ENCODE measurements at places on chromosomes 16 and 17.
A peak's percentile ranks its signal among the peaks of the same experiment; 100 is the strongest.

DNA sequence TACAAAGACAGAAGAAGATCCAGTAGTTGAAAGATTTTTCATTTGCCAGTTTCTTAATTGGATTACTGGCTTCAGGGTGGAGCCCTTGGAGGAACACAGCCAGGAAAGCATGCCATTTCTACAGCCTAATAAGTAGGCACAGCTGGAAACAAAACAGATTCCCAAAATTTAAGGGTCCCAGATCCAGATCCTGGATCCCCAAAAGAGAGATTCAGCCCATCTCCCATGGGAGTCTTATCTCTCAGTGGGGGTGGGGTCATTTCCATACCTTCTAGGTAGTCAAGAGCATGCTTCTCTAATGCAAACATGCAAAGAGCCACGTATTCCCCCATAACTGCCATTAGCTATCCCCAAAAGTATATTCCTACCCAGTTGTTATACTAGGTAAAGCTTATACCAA is 49.9 kb downstream of the SCPEP1 start:
- DNase-seq, result no peak

GRCh38 chr16:24701521-24701951 is 27.9 kb upstream of the TNRC6A start:
- peak; percentile 23 for DNase-seq

DNA sequence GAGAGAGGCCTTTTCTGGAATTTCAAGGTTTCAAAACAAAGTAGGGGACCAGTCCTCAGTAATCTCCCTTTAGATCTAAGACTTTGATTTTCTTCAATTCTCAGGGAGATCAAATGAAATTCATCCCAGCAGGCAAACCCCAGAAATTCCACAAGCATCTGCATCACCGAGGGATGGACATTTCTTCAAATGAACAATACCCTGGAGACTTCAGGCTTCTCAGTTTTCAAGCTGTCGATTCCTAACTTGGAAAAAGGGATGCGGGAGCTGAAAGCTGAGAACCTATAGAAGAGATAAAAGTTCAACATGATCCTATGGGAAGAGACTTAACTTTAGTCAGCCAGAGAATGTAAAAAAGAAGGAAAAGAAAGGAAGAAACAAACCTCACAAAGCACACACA is 296.9 kb upstream of the CDH5 start:
- no peak for DNase-seq

GRCh38 chr16:75502916-75503605 is 7.8 kb upstream of the CHST6 start:
- DNase-seq, result no peak

GRCh38 chr17:58641887-58642311 is 49.9 kb downstream of the TEX14 start:
- DNase-seq, result no peak

DNA sequence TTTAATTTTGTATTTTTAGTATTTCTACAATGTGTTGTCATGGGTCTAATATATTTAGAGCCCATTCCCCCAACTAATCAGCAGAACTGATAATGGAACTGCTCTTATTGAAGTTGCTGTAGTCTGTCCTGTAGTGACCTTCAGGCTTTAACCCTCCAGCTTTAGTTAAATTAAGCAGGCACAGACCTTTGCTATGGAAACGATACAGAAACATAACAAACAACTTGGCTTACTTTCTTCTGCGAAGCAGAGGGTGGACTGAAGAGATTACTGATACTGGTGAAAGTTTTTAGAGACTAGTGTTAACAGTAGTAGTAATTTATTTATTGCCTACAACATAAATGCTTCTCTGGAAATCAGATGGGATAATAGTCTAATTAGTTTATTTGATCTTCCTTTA is 61.4 kb downstream of the NFATC3 start:
- no peak for DNase-seq

- DNase-seq, result no peak
Observed at GRCh38 chr17:37088913-37089312, 140.2 kb downstream of the AATF start.

- DNase-seq, result no peak
Observed at GRCh38 chr17:51736356-51736755, 422.2 kb downstream of the CA10 start.

GRCh38 chr16:70809392-70810060 is 8.6 kb upstream of the VAC14 start:
- DNase-seq, result no peak

GRCh38 chr16:68563631-68564381 is 24.7 kb downstream of the ZFP90 start:
- no peak for DNase-seq

- no peak for DNase-seq
Observed at GRCh38 chr17:13776027-13776551, 174.4 kb upstream of the HS3ST3A1 start.

GRCh38 chr17:57732062-57732461 is 13.0 kb downstream of the CCDC182 start:
- DNase-seq, result no peak

DNA sequence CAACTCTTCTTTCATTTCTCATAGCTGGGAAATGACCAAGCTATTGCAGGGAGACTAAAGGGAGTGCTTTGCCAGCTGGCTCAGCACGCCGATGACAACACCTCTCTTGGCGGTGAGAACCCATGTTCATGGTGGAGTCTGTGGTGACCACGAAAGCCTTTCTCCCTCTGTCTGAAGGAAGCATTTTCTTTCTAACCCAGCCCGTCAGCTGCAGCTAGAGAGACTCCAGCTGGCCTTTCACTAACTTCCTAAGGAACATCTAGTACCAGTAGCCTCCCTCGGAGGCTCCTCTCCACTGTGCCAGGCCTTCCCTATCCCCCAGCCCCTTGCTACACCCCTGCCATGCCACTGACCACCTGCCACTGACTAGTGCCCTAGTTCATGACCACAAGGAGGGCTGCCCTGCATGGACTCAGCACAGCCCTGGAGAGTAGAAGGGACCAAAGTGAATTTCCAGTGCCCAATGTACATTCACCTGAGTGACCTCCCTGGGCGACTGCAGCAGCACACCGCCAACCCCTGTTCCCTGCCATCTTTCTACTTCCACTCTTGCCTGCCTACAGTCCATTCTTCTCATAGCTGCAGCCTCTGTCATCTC is 81.3 kb downstream of the CBLN1 start:
- DNase-seq, result no peak

- no peak for DNase-seq
Observed at GRCh38 chr17:57984261-57984890, 3.7 kb downstream of the VEZF1 start.

GRCh38 chr17:32483451-32484019 is 3.3 kb upstream of the CDK5R1 start:
- DNase-seq, result no peak

DNA sequence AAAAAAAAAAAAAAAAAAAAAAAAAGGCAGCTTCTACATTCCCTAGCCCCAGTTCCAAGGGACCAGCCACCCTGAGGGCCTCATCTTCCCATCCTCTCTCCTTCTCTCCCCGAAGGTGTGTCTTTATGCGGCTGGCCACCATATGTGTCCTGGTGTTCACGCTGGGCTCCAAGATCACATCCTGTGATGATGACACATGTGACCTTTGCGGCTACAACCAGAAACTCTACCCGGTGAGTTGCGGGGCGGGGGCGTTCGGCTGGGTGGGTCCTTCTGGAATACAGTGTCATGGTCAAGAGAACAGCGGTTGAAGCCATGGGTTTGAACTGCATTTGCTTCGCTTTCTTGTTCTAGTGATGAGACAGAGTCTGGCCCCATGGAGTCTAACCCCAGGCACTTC is 22.6 kb upstream of the COQ7 start:
- DNase-seq, result no peak

- no peak for DNase-seq
Observed at GRCh38 chr17:27403480-27404005, 52.7 kb upstream of the KSR1 start.

DNA sequence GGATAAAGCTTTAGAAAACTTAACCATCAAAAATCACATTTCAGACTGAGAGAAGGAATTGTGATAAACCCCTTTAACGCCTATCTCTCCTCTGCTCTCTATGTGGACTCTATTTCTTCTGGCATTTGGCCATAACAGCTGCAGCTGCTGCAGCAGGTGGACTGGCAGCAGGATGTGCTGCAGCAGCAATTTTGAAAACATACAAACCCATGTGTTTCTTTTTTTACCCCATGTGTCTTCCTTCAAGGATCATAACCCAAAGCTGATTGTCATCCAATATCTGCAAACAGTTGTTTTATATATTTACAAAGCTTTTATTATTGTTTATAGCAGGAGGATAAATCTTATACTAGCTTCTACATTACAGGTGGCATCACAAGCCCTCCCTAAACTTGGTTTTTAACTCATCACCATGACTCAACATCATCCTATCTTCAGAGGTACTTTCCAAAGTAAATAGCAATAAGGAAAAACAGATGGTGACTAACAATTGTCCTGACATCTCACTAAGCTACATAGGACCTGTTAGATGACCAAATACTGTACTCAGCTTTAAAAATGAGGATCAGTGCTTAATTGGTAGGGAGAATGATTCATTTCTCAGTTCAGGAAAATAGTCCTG is 14.5 kb upstream of the KRTAP9-2 start:
- DNase-seq, result peak; percentile 12

DNA sequence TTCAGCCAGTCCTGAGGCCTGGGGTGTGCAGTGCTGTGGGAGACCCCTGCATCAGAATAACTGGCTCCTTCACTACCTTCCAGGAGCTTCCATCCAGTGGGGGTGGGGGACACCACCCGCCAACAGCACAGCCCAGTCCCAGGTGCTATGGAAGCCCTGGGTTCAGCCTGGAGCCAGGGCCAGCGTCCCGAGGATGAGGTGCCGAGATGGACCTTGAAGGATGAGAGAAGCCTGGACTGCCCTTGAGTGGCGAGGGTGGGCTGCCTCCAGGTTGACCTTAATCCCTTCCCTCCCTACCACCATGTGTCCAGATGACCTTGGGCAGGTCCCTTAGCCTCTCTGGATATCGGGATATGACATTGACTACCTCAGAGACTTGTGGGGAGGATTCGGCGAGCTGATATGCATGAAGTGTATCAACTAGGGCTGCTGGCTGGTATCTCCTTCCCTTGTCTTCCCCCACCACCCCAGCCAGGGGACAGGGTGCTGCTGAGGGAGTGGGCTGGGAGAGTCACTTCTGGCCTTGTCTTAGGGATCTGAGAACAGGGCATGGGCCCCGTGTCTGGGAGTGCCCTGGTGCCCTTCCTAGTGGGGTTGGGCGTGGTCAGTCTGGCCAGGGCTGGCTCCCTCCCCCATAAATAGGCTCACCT is 14.2 kb upstream of the LASP1NB start:
- DNase-seq, result no peak

- no peak for DNase-seq
Observed at GRCh38 chr16:53083119-53083518, 28.3 kb downstream of the CHD9 start.

DNA sequence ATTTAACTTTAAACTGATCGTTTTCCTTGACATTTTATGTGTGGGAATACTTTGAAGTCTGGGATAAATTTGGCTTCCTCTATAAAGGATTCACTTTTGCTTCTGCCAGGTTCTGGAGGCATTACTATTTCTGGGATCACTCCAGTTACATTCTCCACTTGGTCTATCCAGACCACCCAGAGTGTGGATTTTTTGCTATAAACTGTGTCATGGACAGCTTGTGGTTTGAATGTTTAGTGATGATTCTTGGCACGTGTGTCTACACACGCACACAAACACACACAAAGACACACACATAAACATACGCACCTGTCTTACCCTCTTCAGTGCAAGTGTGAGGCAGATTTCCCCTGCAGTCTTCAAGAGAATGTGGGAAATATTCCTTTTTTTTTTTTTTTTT is 27.4 kb upstream of the MSI2 start:
- no peak for DNase-seq

- no peak for DNase-seq
Observed at GRCh38 chr17:45836047-45837044, 8.3 kb upstream of the SPPL2C start.

DNA sequence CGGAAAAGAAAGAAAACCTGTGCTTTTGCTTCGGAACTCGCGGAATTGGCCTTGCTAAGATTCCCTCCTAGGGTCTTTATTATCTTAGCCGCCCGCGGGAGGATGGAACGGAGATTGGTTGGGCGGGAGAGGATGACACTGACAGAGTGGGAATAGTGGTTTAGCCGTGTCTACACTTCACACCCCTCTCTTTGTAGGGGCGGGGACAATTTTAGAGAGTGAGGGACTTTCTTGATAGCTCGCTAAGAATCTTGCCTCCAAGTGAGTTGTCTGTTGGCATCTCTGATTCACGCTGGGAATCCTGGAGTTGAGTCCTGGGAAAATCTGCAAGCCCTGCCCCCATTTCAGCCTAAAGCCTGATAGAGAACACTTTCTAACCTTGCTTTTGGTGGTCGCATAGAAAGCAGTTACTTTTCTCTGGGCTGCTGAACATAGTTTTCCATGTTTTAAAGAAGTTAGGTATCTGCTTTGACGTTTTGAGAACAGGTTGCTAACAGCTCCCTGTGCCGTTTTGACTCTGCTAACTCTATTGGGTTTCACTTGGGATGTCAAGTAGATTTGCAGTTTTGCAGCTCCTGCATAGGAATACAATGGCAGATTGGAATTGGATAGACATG is 697 bp downstream of the NOL11 start:
- peak; percentile 61 for DNase-seq

DNA sequence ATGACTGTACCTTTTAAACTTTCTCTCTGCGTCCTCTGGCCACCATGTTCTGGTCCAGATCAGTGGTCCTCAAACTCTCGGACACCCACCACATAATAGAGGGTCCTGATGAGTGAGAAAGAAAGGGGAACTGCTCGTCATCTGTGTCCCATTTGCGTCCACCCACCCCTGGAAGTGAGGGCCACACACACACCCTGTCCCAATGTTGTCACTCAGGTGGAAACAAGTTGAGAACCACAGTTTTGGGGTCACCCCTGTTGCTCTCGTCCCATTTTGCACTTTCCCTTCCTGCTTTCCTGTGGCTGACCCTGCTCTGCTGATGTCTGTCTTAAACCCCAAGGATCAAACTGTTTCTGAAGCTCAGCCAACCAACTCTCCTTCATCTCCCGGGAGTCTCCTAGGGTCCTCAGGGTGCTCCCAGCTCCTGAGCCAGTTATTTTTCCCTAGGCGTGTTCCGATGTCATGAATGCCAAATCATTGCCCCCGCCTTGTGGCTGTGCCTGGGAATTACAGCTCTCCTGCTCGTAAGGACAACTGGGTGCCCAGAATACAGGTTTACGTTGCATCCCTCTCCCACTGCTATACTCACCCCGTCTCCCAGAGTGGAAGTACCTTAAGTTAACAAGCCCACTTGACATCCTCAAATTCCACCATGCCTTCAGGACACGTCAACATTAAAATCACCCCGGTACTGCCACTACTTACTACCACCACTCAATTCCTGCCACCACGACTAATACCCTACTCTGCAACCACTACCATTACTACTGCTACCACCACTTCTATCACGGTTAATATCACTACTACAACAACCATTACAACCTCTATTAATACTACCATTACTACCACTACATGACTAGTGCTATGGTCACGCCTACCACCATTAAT is 26.0 kb upstream of the HNF1B start:
- DNase-seq, result peak; percentile 58

GRCh38 chr17:27345141-27345904 is 51.4 kb downstream of the WSB1 start:
- no peak for DNase-seq

- DNase-seq, result no peak
Observed at GRCh38 chr16:71626018-71626857, at the start of gene MARVELD3. MARVELD3 (plus strand) TSS chr16:71626184; CDS start chr16:71626230, 46 bp downstream.

- DNase-seq, result no peak
Observed at GRCh38 chr16:17348826-17349225, 121.9 kb downstream of the XYLT1 start.
